ENCODE measurements at places on chromosomes 1 and 21.

- no peak for DNase-seq
Measured at GRCh38 chr1:44250068-44250781, 37.0 kb downstream of the DMAP1 start.

DNA sequence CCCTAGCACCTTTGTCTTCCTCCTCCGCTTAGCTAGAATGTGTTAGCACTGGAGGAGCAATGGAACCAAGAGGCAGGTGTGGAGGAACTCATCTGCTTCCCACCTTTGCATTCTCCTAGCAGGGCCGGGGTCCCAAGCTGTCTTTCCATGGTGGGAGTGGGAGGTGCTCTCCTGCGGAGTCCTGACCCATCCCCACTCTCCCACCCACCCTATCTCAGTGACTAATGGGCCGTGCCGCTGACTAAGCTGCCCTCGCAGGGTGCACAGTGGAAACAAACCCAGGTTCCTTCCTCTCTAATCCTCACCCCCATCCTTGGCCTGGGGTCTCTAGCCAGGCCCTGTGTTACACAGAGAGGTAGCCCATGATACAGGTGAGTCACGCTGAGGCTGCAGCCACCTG lies 177.5 kb downstream of the HIVEP3 start:
- DNase-seq, result no peak

DNA sequence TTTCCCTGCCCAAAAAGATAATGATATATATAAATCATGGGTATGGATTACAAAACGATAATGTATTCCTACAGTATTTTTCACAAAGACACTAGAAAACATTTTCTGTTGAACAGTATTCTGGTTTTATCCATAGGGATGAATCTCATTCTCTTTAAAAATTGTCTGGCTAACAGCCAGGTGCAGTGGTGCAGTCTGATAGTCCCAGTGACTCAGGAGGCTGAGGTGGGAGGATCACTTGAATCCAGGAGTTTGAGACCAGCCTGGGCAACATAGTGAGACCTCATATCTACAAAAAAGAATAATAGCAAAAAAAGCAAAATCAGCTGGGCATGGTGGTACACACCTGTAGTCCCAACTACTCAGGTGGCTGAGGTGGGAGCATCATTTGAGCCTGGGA lies 23.3 kb downstream of the PIP5K1A start:
- DNase-seq, result no peak

DNA sequence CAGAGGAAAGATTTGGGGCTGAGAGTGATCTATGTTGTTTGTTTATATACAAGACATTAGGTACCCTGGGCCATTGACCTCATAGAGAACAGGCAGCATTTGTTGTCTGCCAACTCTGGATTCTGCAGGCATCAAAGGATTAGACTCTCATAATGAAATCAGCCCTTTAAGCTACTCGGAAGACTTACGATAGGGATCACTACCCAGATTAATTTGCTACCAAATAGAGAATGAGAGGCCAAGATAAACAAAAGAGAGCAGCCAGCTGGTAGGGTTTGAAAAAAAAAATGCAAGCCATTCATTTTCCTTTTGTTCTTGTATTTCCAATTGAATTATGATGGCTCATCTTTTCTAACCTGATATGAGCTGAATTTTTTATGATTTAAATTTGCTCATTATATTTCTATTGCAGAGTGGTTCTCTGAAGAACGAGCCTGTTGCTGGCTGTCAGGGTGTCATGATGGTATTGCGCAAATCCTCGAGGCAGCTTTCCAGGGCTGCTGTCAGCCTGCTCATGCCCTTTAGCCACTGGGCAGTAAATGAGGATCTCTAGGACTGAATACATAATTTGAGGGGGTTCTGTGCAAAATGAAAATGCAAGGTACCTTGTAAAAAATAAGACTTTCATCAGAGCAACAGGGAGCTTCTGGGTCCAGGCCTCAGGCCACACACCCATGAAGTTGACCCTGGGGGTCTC lies 116.4 kb upstream of the KCNJ15 start:
- peak; percentile 22 for DNase-seq

DNA sequence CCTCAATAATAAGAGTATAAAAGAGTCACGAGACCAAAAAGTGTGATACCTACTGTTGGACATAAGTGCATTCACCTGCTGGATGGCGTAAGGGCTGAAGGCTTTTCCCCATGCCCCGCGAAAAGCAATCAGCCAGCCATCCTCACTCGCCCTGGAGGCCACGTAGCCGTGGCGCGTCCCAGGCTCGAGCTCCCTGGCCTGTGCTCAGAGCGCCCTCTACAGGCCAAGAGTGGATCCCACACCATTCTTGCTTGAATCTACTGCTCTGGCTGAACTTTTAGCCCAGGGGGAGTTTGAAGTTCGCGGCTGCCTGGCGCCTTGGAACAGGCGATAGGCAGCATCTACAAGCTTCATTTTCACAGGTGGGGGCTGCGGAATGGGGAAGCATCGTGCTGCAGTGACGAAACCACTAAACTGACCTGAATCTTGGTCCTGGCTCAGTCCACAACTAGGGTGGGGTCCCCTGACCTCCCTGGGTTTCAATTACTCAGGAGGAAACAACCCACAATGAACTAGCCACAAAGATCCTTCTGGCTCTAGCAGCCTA lies 70.3 kb upstream of the SERBP1 start:
- DNase-seq, result peak; percentile 91

DNA sequence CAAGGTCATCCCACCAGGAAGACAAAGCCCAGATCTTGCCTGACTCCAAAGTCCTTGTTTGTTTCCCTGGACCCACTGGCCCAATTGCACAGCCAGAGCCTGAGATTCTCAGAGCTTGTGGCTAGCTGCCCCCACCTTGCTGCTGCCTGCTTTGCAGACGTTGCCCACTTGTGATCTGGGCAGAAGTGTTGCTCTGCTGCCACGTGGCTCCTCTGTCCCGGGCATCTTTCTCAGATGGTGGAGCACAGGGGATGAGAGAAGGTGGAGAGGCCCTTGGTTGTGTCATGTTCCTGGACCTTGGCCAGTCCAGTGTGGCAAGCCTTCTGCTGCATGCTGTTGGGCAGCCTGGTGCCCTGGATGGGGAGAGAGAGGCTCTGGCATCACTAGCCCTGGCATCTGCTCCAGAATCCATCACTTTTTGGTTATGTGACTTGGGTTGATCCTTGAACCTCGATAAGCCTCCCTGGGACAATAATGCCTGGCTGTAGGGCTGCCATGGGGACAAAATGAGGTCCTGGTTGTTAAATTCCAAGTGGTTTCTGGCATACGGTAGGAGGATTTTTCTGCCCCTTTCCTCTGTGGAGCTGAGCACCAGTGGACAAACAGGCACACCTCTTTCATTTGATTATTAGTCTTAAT lies 1.5 kb upstream of the NR0B2 start:
- DNase-seq, result no peak

- no peak for DNase-seq
Measured at GRCh38 chr1:103783944-103784377, 34.3 kb downstream of the AMY1C start.

DNA sequence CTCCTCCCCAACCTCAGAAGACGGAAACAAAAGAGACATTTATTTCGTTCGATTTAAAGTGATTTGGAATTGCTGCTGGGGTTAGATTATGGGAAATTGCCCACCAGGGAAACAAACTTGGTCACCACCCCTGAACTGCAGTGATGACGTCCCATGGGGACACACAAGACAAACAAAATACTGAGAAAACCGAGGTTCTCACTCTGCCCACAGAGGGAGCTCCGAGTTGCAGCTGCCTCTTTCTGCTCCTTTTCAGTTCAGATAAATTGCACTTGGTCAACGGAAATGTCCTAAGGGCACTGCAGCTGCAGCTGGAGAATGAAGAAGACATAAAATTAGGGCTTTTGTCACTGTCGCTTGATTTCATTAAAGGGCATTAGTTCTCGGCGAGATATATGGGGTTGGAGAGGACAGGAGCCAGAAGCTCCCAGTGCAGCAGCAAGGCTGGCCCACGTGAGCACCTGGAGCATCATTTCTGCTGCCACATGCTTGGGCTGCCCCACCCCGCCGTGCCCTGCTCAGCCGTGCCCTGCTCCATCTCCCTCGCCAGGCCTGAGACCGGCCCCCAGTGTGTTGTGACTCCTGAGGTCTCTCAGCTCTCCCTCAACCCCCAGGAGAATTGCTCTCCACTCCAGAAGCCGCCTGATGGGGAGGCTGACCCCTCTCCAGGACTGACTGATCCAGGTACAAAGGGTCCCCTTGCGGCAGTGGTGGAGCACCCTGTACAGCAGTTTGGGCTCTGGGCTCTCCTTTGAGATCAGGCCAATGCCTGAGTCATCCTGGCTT lies 231.7 kb upstream of the AJAP1 start:
- no peak for DNase-seq

- DNase-seq, result no peak
Measured at GRCh38 chr1:79501153-79501552, 494.6 kb upstream of the ADGRL4 start.

- no peak for DNase-seq
Measured at GRCh38 chr1:115365738-115366137, 27.7 kb upstream of the NGF start.

- DNase-seq, result peak; percentile 70
Measured at GRCh38 chr1:216448011-216448510, 24.8 kb upstream of the USH2A start.

GRCh38 chr1:18583326-18583941 lies 47.2 kb upstream of the PAX7 start:
- no peak for DNase-seq

DNA sequence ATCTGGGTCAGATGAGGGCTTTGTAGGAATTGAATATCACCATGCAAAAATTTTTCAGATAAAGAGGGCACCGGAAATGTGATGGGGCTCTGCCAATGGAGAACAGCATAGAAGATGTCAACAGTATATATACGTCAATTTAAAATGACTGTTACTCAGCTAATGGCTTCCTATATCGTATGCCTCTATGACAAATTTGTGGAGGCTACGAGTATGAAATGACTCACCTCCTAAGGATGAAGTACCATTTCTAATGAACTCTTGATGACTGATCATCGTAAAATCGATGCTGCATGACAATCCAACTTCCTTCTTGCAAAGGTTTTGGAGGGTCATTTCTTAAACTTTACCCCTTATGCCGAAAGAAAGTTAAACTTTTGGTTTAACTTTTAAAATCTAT lies 450.3 kb upstream of the ZP4 start:
- no peak for DNase-seq

DNA sequence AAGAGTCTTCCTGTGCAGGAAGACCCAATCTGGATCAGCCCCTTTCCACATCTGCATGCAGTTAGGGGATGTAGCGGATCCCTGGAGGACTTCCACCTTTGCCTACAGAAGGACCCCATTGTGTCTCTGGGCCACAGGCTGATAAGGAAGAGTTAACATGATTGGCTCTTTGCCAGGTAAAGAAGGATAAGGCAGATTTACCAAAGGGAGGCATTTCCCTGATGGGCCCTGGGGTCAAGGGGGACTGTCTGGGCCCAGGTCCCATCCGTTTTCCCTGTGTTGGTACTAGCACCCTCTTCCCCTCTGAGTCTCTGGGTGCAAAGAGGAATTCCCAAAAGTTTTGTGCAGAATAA lies 29.1 kb downstream of the SLC26A9 start:
- DNase-seq, result no peak

- peak; percentile 6 for DNase-seq
Measured at GRCh38 chr1:90339811-90340210, 344.9 kb downstream of the ZNF326 start.

DNA sequence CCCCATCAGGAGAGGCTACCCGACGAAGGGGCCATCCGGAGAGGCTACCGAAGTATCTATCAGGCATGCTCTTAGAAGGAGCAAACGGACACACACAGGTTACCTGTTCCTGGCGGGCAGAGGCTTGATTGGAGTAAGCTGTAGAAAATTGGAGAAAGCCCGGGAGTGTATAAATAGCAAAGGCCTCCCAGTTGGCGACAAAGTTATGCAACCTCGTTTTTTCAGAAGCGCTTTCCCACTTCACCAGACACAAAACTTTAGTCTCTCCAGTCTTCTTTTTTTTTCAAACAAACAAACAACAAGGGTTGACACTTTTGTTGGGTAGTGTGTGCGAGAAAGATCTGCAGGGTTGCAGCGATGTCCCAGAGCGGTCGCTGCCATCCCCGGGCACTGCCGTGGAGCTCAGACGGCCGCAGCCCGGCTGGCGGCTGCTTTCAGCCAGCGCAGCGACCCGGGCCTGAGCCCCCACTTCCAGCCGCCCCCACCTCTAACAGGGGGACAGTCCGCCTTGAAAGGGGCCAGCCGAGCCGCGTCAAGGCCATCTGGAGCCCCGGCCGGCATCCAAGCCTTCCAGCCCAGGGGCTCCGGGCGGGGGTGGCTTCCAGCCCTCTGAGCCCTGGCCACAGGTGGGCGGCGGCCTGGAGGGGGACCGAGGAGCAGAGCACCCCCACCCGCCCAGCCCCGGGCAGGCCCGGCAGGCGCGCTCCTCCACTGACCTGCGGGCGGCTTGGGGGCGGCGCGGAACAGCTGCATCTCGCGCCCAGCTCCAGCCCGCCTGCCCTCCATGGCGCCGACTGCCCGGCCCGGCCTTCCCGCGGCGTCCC lies 616 bp downstream of the MCOLN3 start:
- DNase-seq, result peak; percentile 42

GRCh38 chr1:219257751-219258150 lies 84.1 kb downstream of the LYPLAL1 start:
- no peak for DNase-seq

- DNase-seq, result no peak
Measured at GRCh38 chr1:214285610-214286440, 4.9 kb downstream of the SMYD2 start.

- DNase-seq, result no peak
Measured at GRCh38 chr1:91792489-91793071, 93.4 kb downstream of the TGFBR3 start.

DNA sequence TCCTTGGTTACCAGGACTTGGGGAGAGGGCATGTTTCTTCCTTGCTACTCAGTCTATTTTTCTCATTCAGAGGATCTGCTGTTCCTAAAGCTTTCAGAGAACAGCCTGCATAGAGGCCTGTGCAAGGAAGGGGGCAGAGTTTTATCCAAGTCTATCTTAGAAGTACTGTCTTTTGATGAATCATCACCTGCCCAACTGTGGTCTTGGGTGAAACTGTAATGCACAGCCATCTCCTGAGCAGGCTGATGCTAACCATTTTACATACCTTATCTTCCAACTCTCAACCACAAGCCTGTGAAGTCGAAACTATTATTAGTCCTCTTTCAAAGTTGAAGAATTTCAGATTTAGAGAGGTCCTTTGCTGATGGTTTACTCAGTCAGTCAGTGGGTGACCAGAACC lies 368.0 kb downstream of the HHAT start:
- no peak for DNase-seq

DNA sequence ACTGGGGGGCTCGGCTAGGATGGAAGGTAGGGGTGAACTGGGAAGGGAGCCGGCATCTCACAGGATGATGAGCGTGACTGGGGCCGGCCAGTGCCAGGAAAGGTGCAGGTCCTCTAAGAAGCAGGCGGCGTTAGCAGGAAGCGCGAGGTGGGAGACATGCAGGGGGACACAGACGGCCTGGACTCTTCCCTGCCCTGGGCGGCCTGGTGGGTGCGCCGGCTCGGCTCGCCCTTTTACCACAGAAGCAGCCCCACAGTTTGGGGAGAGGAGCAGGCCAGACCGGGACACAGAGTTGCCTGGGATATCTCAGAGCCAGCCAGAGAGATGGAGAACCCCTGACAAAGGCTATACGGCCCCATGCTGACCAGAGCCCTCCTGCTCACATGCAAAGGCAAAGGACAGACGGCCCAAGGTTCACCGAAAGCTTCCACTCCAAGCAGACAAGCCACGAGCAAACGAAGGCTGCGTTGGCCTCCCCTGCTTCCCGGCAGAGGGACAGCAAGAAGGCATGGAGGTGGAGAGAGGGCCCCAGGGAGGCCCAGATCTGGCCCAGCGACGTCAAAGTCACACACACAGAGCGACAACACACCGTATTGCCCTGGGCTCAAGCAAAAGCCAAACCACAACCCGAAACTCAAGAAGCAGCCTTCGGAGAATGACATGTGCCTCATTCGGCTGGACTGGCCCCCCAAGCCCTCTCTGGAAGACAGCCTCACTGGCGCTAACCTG lies 14.9 kb upstream of the ALDH4A1 start:
- no peak for DNase-seq

Measured in NCI-H345 (cell line).